ENCODE measurements at places on chromosomes 6 and 20.

GRCh38 chr6:19087296-19087695 lies 700.1 kb downstream of the RNF144B start:
- no peak for DNase-seq

GRCh38 chr6:26536571-26537159 lies 1.5 kb upstream of the HMGN4 start:
- DNase-seq: no peak

- DNase-seq: no peak
Observed at GRCh38 chr20:595330-596308, 14.5 kb downstream of the TCF15 start.

- no peak for DNase-seq
Observed at GRCh38 chr20:5495026-5495425, 178.3 kb upstream of the PROKR2 start.

- no peak for DNase-seq
Observed at GRCh38 chr6:168576388-168576787, 135.4 kb downstream of the SMOC2 start.
